ENCODE measurements at places on chromosomes 1 and 21.

DNA sequence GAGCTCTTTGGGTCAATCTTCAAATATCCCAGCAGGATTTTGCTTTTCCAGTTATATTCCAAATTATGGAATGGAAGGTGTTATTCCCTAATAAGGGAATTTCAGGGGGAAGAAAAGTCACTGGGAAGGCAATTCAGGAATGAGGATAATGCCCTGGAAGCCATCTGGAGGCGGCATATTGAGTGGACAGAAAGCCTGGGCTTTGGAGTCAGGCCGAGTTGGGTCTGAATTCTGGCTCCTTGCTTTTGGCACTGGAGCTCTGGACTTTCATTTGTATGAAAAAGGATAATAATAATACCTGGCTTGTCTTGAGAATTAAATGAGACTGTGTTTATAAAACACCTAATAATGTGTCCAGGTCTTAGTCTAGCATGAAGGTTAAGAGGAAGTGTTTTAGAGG lies 16.5 kb downstream of the GREM2 start:
- no peak for DNase-seq

DNA sequence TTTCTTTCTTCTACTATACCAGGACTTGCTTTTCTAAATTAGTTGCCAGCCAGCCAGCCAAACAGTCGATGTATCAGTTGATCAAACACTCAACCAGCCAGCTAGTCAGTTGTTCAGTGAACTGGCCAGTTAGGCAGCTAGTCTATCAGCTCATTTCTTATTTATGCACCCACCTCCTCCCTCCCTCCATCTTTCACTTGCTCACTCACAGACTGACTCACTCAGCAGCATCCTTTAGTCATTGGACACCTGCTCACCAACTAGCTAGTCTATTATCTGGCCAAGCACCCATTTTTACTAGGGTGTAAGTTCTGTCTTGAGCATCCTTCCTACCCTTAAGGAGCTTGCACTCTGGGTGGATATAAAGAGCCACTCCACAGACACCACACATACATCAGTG lies 5.9 kb upstream of the SPRR4 start:
- DNase-seq: no peak

GRCh38 chr1:165289556-165289955 lies 67.0 kb downstream of the LMX1A start:
- no peak for DNase-seq

DNA sequence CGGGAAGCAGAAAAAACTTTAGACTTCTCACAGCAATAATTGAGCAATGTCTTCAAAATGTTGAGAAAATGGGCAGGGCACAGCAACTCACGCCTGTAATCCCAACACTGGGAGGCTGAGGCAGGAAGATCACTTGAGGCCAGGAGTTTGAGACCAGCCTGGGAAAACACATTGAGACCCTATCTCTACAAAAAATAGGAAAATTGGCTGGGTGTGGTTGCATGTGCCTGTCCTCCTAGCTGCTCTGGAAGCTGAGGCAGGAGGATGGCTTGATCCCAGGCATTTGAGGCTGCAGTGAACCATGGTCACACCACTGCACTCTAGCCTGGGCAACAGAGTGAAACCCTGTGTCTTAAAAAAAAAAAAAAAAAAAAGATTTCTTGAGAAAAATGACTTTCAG lies 7.8 kb upstream of the ZFP69 start:
- no peak for DNase-seq

DNA sequence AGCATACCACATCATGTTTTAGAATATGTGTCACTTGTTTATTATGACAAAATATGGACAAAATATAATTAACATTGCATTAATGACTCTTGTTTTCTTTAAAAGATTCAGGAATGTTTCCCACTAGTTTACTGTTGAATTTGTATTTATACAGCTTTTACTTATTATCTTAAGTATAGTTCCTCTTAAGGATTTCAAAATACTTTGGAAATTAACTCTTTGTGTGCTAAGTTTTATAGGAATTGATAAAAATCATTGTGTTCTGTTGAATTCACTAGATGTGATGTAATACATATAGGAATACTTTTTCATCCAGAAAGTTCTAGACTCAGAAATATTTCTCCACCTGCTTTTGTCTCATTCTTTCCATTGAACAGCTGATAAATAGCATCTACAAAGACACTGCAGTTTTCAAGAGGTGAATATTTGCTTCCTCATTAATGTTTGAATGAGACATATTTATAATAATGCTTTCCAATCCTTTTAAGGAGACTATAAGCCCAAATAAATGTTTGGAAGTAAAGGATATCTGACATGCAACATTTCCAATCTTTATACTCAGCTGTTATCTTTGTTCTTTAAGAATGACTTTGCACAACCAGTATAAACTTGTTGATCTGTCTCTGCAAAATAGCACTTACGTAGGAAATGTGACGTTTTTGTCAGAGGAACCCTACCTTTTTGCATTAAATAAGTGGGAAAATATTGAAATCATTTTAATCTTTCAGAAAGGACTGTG lies 38.4 kb upstream of the SAMSN1 start:
- no peak for DNase-seq

- DNase-seq: no peak
Measured at GRCh38 chr1:89536555-89537341, 12.1 kb downstream of the LRRC8B start.

DNA sequence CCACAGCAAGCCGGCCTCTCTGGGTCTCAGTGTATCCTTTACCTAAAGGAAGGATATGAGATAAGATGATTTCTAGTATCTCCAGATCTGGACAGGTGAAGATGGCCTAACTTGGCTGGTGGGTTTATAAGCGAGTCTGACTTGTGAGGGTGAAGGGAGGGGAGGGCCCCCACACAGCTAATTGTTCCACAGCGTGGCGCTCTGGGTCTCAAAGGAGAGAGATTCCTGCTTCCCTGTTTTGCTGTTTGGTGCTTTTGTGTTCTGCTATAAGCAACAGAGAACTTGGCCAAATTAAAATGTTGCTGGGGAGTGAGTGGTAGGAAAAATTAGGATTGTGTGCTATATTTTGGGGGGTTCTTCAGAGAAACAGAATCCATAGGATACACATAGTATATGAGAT lies 28.9 kb upstream of the NLRP3 start:
- DNase-seq: no peak

DNA sequence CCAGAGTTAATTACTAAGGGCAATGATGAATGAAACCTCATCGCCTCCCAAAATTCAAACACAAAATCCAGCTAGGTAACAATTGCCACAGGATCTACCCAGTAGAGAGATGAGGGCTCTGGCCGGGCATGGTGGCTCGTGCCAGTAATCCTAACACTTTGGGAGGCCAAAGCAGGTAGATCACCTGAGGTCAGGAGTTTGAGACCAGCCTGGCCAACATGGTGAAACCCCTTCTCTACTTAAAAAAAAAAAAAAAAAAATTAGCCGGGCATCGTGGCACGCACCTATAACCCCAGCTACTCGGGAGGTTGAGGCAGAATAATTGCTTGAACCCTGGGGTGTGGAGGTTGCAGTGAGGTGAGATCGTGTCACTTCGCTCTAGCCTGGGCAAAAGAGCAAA lies 15.8 kb downstream of the CD2 start:
- DNase-seq: no peak

GRCh38 chr21:42448686-42449085 lies 45.0 kb downstream of the UBASH3A start:
- no peak for DNase-seq

- no peak for DNase-seq
Measured at GRCh38 chr1:7101187-7101586, 315.9 kb downstream of the CAMTA1 start.

GRCh38 chr1:216183454-216183853 lies 239.8 kb downstream of the USH2A start:
- peak; percentile 36 for DNase-seq

DNA sequence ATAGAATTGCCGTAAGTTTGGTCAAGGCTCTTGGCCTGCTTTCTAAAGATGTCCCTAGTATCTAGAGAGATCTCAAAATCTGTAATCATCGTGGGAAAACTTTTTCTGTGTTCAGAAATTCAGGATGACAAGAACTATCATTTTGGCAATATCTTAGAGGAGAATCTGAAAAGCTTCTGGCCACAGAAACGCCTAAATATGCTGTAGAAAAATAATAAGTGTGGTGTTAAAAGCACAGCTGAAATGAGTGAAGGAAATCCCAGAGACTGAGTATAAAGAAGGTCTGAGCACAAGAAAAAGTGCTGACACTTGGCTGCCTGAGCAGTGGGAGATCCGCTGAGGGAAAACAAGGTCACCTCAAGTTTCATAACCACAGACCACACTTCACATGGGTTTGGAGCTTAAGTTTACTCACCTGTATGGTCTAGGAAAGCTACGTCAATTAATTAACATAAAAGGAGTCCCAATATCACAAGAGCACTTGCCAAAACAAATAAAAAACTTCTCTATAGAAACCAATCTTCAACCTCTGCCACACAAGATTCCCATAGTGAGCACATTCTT lies 235.2 kb upstream of the IRF2BP2 start:
- no peak for DNase-seq

DNA sequence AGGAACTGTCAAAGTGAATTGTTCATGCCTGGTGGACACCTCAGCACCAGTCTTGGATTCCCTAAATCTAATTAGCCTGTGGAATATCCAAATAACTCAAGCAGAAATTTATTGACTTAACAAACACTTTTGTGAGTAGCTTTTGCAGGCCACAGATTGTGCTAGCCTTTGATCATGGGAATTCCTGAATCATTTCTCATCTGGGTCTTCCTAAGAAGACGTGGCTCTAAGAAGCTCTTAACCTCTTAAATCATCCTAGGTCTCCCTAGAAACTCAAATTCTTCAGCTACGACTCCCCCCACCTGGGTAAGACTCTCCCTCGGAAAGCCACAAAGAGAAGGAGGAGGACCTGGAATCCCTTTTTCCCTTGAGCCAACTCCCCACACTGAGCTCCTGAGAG lies 53.8 kb upstream of the PSEN2 start:
- DNase-seq: no peak

GRCh38 chr1:157359314-157360022 lies 192.8 kb downstream of the FCRL5 start:
- DNase-seq: no peak

DNA sequence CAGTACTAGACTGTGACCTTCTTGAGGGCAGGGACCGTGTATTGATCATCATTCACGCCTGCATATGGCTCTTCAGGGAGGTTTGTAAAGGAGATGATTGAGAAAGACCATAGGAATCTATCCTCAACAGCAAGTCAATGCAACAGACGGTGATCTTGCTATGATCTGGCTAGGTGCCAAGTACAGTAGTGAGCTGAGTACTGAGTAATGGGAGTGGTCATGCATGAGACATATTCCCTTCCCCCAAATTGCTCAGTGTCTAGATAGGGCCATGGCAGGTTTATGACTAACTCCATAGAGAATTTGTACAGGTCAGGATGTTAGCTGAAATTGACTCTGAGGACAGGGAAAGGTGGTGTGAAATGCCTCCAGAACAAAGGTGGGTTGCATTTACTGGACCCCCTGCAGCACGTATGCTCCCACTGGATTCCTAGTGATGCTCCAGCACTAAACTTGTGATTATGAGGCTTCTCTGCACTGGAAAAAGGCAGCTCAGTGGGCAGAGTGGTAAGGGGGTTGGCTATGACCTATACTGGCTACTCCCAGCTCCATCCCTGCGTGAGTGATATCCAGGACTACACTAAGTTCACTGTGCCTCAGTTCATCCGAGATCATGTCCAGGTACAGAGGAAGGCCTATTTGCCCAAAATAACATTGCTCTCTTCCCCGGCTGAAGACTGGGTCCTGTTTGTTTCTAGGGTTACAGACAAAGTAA lies 37.2 kb downstream of the KCNJ6 start:
- no peak for DNase-seq

DNA sequence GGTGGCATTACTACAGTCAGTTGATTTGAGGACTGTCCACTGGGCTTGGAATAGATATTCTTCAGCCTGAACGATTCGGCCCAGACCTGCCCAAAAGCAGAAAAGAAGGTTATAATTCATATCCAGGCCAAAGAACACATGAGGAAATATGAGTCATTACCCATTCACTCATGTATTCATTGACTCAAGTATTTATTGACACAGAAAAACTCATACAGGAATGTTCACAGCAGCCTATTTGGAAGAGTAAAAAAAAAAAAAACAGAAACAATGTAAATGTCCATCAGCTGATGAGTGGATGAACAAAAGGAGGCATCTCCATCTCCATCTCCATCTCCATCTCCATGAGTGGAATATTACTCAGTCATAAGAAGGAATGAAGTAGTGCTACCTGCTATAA lies 15.9 kb downstream of the ZMYND12 start:
- no peak for DNase-seq

- peak; percentile 81 for DNase-seq
Measured at GRCh38 chr1:151909167-151910149, at the start of gene THEM4. Gene THEM4, minus strand, starts transcription at chr1:151909511. Its CDS starts 53 bp downstream, at chr1:151909458.

- DNase-seq: no peak
Measured at GRCh38 chr1:80989455-80989854, 811.3 kb upstream of the ADGRL2 start.

GRCh38 chr1:46635205-46635604 lies 18.6 kb upstream of the MOB3C start:
- no peak for DNase-seq

- no peak for DNase-seq
Measured at GRCh38 chr1:36367798-36368197, 17.9 kb downstream of the STK40 start.

DNA sequence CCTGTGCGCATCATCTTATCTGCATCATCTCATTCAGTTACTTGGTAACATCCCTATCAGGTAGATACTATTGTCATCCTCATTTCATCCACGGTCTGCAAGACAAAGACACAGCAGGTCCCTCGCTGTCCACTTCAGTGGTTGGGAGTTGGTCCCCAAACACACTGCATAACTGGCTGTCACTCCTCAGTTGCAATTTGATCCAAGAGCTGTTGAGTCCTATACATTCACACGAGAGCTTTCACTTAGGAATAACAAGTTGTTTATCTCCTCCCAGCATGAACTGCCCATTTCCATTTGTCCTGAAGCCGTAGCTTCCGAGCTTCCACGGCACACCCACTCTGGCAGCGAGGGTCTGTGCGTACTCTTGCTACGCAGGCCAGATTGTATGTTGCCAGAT lies 472.0 kb downstream of the CAMTA1 start:
- no peak for DNase-seq

GRCh38 chr1:171426645-171427044 lies 58.7 kb upstream of the PRRC2C start:
- no peak for DNase-seq

- no peak for DNase-seq
Measured at GRCh38 chr1:68917456-68917855, 420.6 kb upstream of the DEPDC1 start.

DNA sequence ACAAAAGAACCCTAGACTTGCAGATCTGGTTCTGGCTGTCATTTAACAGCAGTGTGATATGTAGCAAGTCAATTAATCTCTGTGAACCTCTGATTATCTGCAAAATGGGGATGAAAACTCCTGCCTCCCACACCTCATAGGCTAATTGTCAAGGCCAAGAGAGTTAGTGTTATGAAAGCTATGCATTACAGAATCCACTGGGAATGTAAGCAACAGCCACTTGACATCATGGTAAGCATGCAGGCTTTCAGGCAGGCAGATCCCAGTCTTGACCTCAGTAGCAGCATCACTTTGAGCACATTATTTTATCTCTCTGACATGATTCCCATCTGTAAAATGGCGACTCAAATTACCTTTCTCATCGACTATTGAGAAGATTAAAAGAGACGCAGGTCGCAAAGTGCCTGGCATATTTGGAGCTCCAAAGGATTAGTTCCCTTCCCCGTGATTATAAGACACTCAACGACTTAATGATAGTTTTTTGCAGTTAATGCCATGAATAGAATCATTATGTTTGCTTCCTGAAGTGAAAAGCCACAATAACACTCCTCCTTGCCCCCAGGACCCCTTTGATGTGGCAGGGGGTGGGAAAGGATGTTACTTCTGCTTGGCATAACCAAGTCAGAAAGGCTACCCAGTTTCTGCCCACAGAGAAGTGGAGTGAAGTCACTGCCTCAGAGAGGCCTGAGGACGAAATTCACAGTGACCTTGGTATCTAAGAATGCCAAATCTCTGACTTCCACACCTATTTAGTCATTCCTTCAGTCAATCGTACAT lies 273.0 kb upstream of the NFIA start:
- no peak for DNase-seq

Data from HFF-Myc (cell line).